ENCODE measurements at places on chromosomes 1 and 21.

- DNase-seq, result no peak
Measured at GRCh38 chr1:40838980-40839942, 22.9 kb downstream of the CITED4 start.

GRCh38 chr1:59743324-59744091 lies 71.2 kb upstream of the HOOK1 start:
- DNase-seq, result no peak

GRCh38 chr1:60732977-60733401 lies 349.4 kb upstream of the NFIA start:
- DNase-seq, result no peak

GRCh38 chr1:153945131-153945794 lies 1.3 kb downstream of the DENND4B start:
- no peak for DNase-seq

DNA sequence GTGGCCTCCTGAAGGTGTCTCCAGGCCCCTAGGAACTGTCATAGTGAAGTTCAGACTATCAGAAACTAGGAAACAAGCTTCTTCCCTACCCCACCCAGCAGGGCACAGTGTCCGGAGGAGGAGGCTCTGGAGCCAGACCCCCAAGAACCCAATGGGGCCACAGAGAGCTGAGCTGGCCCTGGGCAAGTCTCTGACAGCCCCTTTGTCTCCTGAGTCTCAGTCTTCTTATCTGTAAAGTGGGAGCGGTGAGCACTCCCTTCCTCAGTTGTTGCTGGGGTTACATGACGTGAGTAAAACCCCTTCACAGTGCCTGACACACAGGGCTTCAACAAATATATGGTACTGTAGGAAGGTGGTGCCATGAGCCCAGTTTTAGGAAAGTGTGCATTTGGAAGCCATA lies 675.8 kb downstream of the MATN1 start:
- no peak for DNase-seq

DNA sequence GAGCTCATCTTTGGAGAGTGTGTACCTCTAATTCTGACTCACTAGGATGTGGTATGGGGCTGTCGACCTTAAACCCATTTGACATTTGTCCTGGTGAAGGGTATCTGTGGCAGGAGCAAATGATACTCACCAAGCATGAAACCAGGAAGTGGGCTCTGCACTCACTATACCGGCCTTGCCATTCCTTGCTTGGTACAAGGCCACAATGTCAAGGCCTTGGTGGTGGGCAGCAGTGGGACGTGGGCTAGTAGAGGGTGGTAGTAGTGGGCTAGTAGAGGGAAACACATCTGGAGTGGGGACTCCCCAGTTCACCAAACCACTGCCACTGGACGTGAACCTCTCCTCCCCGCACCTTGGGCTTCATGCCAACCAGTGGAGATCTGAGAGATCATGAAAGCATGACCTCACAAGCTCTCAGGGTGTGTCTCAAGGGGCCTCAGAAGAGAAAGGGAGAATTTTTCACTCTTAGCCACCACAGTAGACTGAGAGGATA lies 11.5 kb downstream of the TNFSF4 start:
- DNase-seq, result no peak

GRCh38 chr1:221734187-221734586 lies 7.7 kb downstream of the DUSP10 start:
- no peak for DNase-seq

- no peak for DNase-seq
Measured at GRCh38 chr1:208929575-208929974, 653.9 kb upstream of the CAMK1G start.

DNA sequence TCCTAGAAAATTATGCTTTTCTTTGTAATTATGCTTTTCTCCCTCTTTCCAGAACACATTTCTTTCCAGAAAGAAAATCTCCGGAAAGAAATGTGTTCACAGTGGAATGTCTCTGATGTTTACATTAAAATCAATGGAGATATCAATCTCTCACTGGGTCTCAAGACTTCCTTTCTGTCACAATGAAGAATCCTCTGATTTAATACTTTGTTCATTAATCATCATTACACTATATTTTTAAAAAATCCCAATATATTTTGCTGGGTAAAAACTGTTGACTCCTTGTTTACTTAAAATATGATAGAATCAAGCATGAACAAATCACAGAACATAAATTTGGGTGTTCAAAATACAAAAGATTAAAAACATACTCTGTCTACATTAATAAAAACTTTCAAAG lies 26.3 kb upstream of the TGFBR3 start:
- no peak for DNase-seq

DNA sequence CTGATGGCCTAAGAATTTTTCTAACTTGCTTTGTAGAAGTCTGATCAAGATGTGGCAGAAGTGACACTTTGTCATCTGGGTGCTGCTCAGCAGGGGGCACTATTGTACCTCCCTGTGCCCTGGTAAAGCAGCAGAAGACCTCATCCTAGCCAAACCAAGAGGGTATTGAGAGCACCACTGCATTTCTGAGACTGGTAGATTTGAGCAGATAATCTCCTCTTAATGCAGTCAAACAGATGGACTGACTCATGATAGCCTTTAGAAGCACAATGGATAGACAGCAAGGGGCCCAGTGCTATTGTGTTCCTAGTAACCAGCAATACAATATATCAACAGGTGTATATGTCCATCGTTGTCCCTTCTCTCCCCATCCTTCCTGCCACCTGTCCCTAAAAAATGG lies 5.7 kb downstream of the TPM3 start:
- peak; percentile 47 for DNase-seq

- peak; percentile 38 for DNase-seq
Measured at GRCh38 chr21:41664881-41665765, 101.7 kb downstream of the RIPK4 start.

- DNase-seq, result no peak
Measured at GRCh38 chr1:202623075-202623474, 87.2 kb downstream of the SYT2 start.

GRCh38 chr1:912740-913301 lies 10.9 kb upstream of the SAMD11 start:
- no peak for DNase-seq

GRCh38 chr21:15645830-15646229 lies 84.0 kb upstream of the USP25 start:
- no peak for DNase-seq

DNA sequence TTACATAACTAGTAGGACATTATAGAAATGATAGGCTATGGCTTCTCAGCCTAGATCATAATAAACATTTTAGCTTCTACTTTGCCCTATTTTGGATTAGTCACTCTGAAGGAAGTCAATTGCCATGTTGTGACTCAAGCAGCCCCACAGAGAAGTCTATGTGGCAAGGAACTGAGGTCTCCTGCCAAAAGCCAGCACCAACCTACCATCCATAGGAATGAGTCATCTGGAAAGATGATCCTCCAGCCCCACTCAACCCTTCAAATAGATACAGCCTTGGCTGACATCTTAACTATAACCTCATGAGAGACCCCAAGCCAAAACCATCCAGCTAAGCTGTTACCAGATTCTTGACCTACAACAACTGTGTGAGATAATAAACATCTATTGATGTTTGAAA lies 76.3 kb upstream of the BEND5 start:
- no peak for DNase-seq

- no peak for DNase-seq
Measured at GRCh38 chr1:151547119-151547899, 7.2 kb downstream of the TUFT1 start.

GRCh38 chr1:101004061-101004460 lies 21.5 kb downstream of the DPH5 start:
- DNase-seq, result no peak

DNA sequence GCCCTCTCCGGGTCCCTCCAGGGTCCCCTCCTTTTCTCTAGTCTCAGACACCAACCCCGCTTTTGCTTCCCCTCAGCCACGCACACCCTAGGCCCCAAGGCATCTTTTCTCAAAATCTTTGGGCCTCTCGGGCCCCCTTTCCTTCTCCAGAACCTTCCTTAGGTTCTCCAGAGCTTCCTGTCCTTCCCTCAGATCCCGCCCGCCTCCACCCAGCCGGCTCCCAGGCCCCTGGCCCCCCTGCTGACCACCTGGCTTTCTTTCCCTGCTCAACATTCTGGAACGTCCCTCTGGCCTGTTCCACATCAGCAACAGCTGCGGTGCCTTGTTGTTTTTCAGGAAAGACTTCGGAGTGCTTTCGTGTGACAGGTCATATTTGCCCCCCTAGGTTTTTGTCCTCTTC lies 1.2 kb downstream of the ZDHHC18 start:
- peak; percentile 37 for DNase-seq

- no peak for DNase-seq
Measured at GRCh38 chr1:112788561-112788960, 73.4 kb upstream of the PPM1J start.

GRCh38 chr1:193494368-193494767 lies 308.0 kb upstream of the B3GALT2 start:
- DNase-seq, result no peak

DNA sequence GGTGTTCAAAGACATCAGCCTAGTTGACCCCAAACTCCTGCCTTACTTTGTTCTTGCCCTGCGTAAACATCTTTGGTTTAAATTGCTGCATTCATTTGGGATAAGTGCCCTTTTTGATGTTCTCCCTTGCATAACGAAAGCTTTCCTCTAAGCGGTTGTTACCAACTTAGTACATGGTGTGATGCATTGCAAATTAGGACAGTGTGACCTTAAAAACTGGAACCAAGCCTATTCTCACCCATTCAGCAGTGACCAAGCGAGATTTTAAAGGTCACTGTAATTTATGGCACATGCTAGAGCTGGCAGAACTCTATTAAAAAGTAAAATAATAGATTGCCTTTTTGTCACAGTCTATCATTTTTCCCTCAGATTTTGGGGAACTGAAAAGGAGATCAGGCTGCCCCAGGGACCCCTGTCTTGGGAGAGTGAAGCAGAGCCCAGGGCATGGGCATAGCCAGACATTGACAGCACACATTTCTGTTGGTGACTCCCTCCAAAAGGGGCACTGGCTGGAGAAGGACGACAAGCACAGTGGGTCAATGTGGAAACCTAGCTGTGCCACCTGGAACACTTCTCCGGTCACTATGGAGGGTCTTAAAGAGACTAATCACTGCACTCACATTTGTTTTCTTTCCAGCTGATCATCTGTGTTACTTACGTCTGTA lies 63.9 kb downstream of the KCNK1 start:
- no peak for DNase-seq

DNA sequence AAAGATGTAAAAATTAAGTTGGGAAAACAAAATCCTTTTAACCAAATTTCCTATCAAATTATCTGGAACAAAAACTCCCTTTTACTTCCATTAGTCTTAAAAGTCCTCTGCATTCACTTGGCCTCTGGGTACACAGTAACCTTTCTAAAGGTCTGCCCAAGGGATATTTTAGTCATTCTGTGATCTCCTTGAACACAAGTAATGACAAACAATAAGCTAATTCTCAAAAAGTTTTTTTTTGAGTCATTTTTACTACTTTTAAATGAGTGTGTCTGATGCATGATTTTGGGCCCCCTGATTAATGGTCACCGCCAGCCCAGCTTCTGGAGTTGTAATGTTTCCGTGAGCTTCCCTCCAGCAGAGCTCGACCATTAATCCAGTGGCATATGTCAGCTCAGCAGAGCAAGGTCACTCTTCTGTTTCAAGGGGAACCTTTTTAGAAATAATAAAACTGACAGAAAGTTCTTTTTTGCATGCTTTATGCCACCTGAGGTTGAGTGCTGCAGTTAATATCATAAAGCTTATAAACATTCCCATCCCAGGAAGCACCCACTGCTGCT lies 14.3 kb downstream of the SAMSN1 start:
- DNase-seq, result no peak

- peak; percentile 28 for DNase-seq
Measured at GRCh38 chr1:212918824-212919223, 31.5 kb upstream of the VASH2 start.

GRCh38 chr21:33019885-33020557 lies 5.7 kb upstream of the OLIG2 start:
- peak; percentile 76 for DNase-seq

DNA sequence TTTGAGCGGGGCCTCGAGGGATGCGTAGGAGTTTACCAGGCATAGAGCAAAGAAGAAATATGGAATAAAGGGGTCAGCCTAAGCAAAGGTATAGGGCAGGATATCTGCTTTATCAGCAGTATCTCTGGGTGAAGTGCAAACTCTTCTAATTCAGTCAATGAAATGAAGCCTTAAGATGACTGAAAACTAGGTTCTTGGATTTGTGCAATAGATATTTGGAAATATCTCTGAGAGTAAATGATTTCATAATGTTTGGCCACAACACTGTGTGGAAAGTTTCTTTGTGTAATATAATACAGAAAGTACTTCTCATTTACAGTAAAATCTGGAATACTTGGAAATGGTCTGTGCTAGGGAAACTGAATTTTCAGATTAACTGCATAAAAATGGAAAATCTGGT lies 26.1 kb downstream of the KCNJ15 start:
- DNase-seq, result no peak

GRCh38 chr1:152224093-152224492 lies at the start of gene HRNR:
TSS of gene HRNR (minus strand) at chr1:152224193. CDS start at chr1:152223253, 940 bp downstream.
- no peak for DNase-seq

GRCh38 chr1:196774603-196775002 lies at the start of gene CFHR3:
TSS of gene CFHR3 (plus strand) at chr1:196774840. CDS start at chr1:196774887, 47 bp downstream.
- no peak for DNase-seq

GRCh38 chr1:31700468-31701090 lies 3.2 kb downstream of the COL16A1 start:
- DNase-seq, result no peak

DNA sequence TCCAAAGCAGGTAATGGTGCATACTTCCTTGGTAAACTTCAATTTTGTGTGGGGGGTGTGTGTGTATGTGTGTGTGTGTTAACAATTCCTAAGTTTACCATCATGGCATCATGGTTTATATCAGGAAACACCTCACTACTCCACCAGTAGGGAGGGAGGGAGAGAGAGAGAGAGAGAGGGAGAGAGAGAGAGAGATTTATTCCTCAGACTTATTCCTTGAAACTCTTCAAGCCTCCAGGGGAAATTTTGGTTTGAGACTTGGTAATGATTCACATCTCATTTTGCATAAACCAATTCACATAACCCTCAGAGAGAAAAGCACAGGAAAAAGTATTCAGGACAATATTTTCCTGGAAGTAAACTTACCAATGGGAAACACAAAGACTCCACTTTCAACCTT lies 115.0 kb downstream of the TTLL7 start:
- no peak for DNase-seq

- no peak for DNase-seq
Measured at GRCh38 chr1:161719325-161719611, 2.1 kb upstream of the FCRLB start.

- DNase-seq, result no peak
Measured at GRCh38 chr1:177779166-177779965, 190.5 kb downstream of the SEC16B start.

DNA sequence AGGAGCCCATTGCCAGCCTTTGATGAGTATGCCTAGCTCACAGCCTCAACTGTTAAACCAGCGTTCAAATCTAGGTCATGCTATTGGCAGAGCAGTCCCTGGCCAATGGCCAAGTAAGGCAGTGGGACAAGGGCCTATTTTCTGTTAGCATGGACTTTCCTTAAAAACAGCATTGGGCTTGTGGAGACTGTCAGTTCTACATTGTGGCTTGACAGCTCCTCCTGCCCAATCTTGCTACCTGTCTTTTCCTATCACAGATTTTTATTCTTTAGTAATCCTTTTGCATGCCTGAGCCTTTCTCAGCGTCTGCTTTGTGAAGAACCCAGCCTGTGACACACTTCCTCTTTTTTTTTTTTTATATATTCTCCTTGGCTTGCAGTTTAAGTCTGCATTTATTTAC lies 56.4 kb downstream of the DIP2A start:
- DNase-seq, result no peak

GRCh38 chr1:41822866-41823265 lies 95.9 kb downstream of the HIVEP3 start:
- DNase-seq, result no peak

GRCh38 chr21:42056468-42056867 lies 14.6 kb upstream of the UMODL1 start:
- no peak for DNase-seq

GRCh38 chr1:162757476-162757875 lies 33.0 kb upstream of the HSD17B7 start:
- no peak for DNase-seq
